Dermis microvascular lymphatic vessel endothelial cell (primary cell): ENCODE measurements at places on chromosomes 16 and 17. TPM values are rescaled to one million over a fixed set of nuclear protein-coding genes. Genes with fewer than 3 reads are reported as not detected.

CSH2 gene
- not detected in 2 replicates for total RNA-seq

PRAC1 gene
- total RNA-seq = not detected in 2 replicates

TP53TG3B gene
- not detected in 2 replicates for total RNA-seq

IQCK gene
- total RNA-seq = 8.2 and 13.1 TPM in 2 replicates

MYL4 gene
- 0.76 and 0.90 TPM in 2 replicates for total RNA-seq

JPT1 gene
- 87.1 and 122 TPM in 2 replicates for total RNA-seq

C16orf90 gene
- total RNA-seq = not detected in 2 replicates

GPR142 gene
- total RNA-seq = 0.13 TPM in 1 of 2 replicates, not detected in the other

KRTAP9-2 gene
- not detected in 2 replicates for total RNA-seq

NPIPB9 gene
- 0.77 and 1.3 TPM in 2 replicates for total RNA-seq

HASPIN gene
- total RNA-seq = 3.5 and 5.5 TPM in 2 replicates

JPH3 gene
- total RNA-seq = 0.64 and 1.3 TPM in 2 replicates

MYOCD gene
- total RNA-seq = under 0.01 and 0.25 TPM in 2 replicates

SLX1A gene
- 52.4 and 73.0 TPM in 2 replicates for total RNA-seq

CACNG5 gene
- not detected in 2 replicates for total RNA-seq

ITGAD gene
- not detected in 2 replicates for total RNA-seq

SYT17 gene
- total RNA-seq = 1.3 and 3.7 TPM in 2 replicates

HP gene
- total RNA-seq = not detected in 2 replicates

TXNDC17 gene
- total RNA-seq = 74.2 and 85.4 TPM in 2 replicates

C17orf50 gene
- not detected in 2 replicates for total RNA-seq

CCL5 gene
- 0.38 and 0.39 TPM in 2 replicates for total RNA-seq

MT1M gene
- 0.38 and 0.90 TPM in 2 replicates for total RNA-seq

KRT31 gene
- not detected in 2 replicates for total RNA-seq

LRRC37A gene
- 0.51 and 1.7 TPM in 2 replicates for total RNA-seq

TP53TG3C gene
- not detected in 2 replicates for total RNA-seq

ATP2A1 gene
- 0.13 and 0.25 TPM in 2 replicates for total RNA-seq

CCDC200 gene
- not detected in 2 replicates for total RNA-seq

SPNS2 gene
- total RNA-seq = 45.6 and 70.2 TPM in 2 replicates

IRF8 gene
- total RNA-seq = 5.1 and 15.8 TPM in 2 replicates

CD300H gene
- total RNA-seq = not detected in 2 replicates

CLDN7 gene
- 1.0 and 2.7 TPM in 2 replicates for total RNA-seq

CDT1 gene
- total RNA-seq = 4.3 and 5.1 TPM in 2 replicates

CCDC144A gene
- total RNA-seq = 0.77 and 2.5 TPM in 2 replicates

G6PC1 gene
- total RNA-seq = not detected in 2 replicates
